ENCODE measurements at places on chromosomes 4 and X.

- no peak for DNase-seq
Measured at GRCh38 chrX:46268412-46268811, 276.8 kb downstream of the ZNF674 start.

DNA sequence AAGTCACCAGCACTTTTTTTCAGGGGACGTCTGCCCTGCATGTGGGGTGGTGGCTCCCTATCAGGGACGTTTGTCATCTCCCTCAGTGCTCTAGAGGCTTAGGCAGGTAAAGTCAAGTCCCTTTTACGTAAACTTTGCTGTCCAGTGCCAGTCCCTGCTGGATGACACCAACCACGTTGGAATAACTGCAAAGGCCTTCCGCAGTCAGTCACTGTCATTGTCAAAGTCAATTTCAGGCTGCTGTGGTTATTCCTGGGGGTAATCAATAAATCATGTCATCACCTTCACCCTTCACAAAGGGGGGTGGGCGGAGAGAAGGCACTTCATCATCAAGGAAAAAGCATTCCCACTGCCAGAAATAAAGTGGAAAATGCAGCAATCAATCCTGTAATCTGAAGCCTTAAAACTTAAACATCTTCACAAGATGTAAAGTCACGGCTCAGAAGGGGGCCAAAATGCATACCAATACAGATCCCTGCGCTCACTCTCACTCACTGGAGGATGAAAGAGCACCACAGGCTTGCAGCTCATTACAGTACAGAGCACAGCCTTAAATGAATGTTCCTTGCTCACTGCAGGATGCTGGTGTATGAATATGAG is 56.2 kb downstream of the CLDN22 start:
- no peak for DNase-seq

- DNase-seq = peak; percentile 72
Measured at GRCh38 chr4:77586951-77587383, 18.7 kb upstream of the CXCL13 start.

DNA sequence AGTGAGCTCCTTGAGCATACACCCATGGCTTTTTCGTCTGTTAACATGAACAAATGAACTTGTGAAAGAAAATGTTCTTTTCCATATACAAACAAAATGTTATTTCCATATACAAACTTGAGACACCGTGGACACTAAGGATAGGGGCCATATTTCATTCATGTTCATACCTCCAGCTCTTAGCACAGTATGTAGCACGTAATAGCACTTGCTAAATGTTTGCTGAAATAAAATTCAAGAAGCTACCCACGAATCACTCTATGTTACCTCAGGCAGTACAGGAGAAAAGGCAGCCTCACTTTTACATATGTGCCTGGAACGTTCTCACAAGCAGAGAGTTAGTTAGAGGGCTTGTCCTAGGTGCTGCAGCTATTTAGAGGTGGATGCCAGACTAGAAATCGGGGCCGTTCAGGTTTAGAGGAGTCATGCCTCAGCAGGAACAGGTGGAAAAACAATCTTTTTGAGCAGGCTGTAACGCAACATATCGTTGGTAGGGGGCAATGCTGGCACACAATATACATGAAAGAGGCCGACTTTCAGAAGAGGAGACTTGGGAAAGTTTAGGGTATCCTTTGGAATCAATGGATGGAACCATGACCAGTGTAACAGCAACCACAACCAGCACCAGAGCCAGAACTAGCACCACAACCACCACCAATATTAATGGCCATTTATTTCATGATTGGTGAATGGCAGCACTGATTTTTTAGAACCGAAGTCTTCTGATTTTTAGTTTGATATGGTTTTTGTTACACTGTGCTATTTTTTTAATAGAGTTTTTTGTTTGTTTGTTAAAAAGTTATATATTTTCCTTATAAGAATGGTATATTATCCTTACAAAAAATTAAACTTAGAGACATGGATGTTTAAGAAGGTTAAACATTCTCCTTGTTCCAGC is 14.8 kb upstream of the PAQR3 start:
- DNase-seq = no peak

DNA sequence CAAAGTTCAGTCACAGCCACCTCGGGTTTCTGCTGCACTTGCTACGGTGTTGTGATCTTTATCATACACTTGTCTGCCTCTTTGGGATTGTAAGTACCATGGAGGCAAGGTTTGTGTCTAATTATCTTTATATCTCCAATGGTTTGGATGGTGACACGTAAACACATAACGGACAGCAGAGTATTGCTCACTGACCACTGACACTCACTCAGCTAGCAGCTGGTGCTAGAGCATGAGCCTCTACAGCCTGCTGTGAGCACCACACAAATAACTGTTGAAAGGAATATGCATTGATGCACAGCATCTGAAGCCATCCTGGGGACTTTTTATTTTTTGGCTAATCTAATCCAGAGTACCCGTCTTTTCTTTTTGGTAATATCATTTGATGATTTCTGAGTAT is 156.0 kb downstream of the DCLK2 start:
- DNase-seq = no peak

DNA sequence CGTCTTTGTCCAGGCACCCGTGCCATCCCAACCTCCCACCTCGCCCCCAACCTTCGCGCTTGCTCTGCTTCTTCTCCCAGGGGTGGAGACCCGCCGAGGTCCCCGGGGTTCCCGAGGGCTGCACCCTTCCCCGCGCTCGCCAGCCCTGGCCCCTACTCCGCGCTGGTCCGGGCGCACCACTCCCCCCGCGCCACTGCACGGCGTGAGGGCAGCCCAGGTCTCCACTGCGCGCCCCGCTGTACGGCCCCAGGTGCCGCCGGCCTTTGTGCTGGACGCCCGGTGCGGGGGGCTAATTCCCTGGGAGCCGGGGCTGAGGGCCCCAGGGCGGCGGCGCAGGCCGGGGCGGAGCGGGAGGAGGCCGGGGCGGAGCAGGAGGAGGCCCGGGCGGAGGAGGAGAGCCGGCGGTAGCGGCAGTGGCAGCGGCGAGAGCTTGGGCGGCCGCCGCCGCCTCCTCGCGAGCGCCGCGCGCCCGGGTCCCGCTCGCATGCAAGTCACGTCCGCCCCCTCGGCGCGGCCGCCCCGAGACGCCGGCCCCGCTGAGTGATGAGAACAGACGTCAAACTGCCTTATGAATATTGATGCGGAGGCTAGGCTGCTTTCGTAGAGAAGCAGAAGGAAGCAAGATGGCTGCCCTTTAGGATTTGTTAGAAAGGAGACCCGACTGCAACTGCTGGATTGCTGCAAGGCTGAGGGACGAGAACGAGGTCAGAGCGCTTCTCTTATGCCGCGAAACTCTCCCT is at the start of gene TET2:
TET2 (plus strand) TSS at position 601 of the 740 bp plus-strand sequence. CDS start 87,067 bp downstream, outside the sequence.
- DNase-seq = peak; percentile 83

DNA sequence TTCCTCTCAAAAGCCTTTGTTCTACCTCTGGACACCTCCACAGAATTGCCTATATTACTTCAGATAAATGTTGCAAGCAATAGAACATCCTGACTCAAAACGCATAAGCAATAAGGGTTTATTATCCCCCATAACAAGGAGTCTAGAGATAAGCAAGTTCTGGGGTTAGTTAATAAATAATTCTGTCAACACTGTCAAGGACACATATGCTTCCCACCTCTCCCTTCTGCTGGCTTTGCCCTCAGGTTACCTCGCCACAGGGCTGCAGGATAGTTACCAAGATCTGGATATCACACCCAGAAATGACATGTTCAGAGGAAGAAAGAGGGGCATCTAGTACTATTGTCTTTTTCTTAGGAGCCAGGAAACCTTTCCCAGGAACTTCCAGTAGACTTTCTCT is 14.0 kb upstream of the DUSP21 start:
- no peak for DNase-seq

- no peak for DNase-seq
Measured at GRCh38 chrX:1137531-1137930, 74.9 kb downstream of the CRLF2 start.

DNA sequence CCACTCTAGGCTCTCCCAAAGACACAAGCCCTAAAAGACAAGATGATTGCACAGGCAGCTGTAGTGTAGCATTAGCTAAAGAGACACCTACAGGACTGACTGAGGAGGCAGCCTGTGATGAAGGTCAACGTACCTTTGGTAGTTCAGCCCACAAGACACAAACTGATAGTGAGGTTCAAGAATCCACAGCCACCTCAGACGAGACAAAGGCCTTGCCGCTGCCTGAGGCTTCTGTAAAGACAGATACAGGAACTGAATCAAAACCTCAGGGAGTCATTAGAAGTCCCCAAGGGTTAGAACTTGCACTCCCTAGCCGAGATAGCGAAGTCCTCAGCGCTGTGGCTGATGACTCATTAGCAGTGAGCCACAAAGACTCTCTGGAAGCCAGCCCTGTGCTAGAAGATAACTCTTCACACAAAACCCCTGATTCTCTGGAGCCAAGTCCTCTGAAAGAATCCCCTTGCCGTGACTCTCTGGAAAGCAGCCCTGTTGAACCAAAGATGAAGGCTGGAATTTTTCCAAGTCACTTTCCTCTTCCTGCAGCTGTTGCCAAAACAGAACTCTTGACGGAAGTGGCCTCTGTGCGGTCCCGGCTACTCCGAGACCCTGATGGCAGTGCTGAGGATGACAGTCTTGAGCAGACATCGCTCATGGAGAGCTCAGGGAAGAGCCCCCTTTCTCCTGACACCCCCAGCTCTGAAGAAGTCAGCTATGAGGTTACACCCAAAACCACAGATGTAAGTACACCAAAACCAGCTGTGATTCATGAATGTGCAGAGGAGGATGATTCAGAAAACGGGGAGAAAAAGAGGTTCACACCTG is 306.3 kb downstream of the ANK2 start:
- DNase-seq = peak; percentile 71

DNA sequence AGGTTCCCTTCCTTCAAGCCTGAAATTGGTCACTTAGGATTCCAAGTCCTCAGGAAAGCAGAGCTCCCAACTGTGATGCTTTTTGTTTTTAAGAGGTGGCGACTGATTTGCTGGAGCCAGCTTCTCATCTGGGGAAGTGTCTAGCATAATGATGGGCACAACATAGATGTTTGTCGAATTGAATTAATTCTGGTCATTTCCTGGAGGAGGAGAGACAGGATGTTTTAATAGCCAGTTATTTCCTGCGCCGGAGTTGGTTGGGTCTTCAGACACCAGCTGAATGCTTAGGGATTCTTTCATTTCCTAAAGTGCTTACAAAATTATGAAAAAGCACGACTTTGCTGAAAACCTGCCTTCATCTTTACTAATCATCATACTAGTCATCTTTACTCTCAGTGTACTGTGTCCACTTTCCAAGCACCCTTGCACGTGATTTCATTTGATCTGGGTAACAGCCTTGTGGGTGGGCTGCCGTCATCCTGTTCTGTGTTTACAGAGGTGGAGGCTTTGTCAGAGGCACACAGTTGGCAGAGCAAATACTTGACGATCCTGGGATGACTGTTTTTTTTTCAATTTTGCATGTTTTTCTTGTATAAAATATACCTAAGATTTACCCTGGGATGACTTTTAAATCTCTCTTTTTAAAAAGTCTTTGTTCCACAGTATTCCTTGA is 49.5 kb downstream of the RGS12 start:
- no peak for DNase-seq

DNA sequence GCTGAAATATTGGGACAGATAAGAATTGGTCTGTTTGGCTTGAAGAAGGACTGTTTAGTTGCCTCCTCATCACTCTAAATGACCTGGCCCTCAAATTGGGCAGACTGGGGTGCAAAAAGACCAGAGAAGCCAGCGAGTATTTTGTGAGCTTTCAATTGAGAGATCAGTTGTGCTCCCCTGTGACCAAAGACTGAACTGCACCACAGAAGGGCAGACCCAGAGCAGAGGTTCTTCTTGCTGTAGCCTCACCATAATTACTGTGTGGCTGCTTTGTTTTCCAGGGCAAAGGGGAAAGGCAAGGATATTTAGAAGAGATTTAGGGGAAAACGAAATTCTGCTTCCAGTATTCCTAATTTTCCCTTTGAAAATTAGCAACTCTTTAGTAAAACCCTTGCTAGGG is 104.0 kb upstream of the MBNL3 start:
- no peak for DNase-seq

DNA sequence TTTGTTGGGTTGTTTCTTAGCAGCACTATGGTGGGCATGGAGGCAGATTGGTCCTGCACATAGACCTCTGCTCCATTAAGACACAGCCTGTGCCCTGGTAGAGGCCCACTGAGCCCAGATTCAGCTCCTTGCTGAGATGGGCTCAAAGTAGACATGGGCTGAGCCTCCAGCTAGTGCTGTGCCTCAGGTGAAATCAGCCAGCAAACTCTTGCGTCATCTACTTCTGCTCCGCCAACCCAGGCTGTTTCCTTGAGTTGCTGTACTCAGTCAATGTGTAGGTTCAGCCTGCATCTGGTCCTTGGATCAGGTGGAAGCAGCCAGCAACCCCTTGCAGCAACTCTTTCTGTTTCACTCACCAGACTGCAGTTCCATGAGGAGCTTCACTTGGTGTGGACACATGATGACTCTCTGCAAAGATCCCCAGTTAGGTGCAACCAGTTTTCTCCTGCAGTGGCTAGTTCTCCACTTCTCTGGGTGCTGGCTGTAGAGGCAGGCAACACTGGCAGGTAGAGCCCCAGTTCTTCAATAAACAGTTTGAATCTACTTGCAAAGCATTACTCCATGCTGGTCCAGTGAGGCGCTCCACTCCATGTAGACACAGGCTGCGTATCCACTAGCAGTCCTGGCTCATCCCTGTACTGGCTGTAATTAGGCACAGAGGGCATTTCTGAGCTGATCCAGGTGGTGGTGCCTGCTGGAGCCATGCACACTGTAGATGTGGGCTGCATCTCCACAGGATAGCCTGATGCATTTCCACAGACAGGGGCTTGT is 199.0 kb upstream of the MAMLD1 start:
- no peak for DNase-seq

DNA sequence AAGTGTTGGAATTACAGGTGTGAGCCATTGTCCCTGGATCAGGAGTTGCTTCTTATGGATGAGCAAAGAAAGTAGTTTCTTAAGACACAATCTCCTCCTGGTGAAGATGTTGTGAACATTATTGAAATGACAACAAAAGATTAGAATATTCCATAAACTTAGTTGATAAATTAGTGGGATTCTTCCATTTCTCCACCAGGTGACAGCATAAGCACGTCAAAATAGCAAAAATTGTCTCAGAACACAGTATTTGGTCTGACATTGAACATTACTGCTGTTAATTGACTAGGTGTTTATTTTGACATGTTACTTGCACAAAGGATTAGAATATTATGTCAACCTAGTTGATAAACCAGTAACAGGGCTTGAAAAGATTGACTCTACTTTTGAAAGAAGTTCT is 21.6 kb downstream of the CLDN34 start:
- DNase-seq = no peak

- no peak for DNase-seq
Measured at GRCh38 chrX:65635378-65635777, 32.1 kb upstream of the MSN start.

- DNase-seq = no peak
Measured at GRCh38 chr4:93461541-93461940, 367.0 kb upstream of the ATOH1 start.

- DNase-seq = no peak
Measured at GRCh38 chrX:24264383-24264782, 49.5 kb downstream of the SUPT20HL2 start.

GRCh38 chrX:76439188-76439587 is 11.7 kb downstream of the MAGEE1 start:
- no peak for DNase-seq

GRCh38 chrX:30657196-30658161 is 4.3 kb downstream of the GK start:
- DNase-seq = no peak

- DNase-seq = peak; percentile 61
Measured at GRCh38 chrX:30887721-30888120, 1.3 kb downstream of the TAB3 start.
